ENCODE measurements at places on chromosomes 11 and 22.

DNA sequence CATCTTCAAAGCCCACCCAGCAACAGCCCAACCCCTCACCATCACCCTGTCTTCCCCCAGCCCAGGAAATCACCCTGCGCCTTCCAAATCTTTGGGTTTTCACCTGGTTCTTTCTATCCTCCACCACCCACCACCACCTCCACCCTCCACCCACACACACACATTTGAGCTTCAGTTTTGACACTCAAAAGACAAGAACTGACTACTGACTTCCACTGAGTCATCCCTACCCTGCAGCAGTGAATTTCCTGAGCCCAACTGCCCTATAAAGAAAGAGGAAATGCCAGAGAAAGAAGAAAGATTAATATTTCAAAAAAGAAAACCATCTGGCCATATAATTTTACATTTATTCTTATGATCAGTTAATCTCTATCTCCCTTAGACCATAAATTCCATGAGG lies 137.5 kb downstream of the CHST1 start:
- DNase-seq = no peak

GRCh38 chr11:76400967-76401366 lies 19.8 kb downstream of the GVQW3 start:
- no peak for DNase-seq

DNA sequence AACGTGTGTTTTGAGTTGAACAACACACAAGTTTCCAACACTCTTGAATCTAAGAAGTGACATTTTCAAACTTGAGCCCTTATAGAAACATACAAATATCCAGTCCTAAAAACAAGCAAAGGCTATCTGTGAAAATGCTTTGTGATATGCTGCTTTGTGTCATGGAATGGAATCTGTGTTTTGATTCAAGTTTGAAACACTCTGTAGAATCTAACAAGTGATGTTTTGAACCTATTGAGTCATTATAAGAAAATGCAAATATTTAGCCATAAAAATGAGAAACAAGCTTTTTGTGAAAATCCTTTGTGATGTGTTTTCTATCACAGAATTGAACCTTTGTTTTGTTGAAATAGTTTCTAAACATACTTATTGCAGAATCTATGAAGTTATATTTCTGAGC lies 105.7 kb upstream of the VPREB1 start:
- no peak for DNase-seq

GRCh38 chr22:42883970-42884369 lies 26.9 kb upstream of the ARFGAP3 start:
- DNase-seq = no peak

DNA sequence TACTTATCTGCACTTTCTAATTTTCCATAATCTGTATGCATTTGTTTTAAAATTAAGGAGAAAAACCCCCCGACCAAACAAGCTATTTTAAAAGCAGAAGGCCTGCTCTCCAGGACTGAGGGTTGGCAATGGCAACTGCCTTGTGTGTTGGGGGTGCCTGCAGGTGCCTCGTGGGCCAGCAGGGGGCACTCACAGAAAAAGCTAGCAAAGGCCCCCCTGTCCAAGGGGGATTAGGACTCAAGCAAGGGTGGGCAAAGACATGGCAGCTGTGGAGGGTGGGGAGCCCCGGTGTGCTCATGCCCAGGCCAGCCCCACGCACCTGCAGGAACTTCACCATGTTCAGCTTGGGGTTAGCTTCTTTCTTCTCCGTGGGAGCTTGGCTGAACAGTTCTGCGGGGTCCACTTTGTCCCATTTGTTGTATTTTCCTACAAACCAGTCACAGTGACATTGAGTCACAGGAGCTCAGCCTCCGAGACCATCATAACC lies 10.3 kb downstream of the TOP3B start:
- DNase-seq = no peak

GRCh38 chr11:75298191-75298975 lies 53.1 kb downstream of the ARRB1 start:
- DNase-seq = no peak

DNA sequence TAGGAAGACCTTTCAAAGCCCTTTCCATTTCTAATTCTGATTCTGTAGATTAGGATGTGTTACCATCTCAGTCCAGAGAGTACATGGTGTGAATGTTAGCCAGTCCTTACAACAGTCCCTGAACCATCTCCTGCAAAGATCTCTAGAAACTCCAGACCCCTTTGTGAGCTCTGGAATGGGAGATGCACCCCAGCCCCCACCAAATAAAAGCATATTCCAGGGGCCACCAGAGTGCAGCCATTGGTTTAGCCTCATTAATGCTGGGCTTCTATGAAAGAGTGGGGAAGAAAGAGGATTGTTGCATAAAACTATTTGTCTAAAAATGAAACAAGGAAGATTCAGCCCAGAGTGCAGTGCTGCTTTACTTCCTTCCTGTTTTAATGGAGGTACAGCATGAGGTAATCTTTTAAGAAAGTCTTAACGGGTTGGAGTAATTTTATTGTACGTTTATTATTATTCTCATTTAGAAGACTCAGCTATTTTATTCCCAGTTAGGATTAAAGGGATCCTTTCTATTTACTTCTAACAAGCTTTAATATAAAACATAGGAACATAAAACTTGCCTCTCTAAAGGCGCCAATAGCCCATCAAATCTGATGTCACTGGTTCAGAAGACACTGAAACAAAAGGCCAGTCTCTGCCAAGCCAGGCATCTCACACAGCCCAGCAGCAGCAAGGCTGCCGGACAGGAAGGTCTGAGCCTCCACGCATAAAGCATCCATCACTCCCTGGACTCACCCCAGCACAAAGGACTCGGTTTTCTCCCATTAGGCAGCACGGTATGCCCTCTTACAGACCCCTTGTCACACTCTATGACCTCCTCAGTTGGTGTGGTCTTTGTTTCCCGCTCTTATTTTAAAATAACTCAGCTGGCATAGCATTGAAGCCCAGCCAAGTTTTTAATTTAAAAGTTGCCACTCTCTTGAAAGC lies 203.9 kb upstream of the BLID start:
- no peak for DNase-seq

GRCh38 chr11:67583247-67584204 lies at the start of gene GSTP1:
Gene GSTP1 (plus strand): TSS chr11:67583812. CDS start chr11:67583844, 32 bp downstream.
- peak; percentile 93 for DNase-seq

- peak; percentile 87 for DNase-seq
Observed at GRCh38 chr11:72038491-72038890, 39.8 kb downstream of the IL18BP start.

- DNase-seq = no peak
Observed at GRCh38 chr22:47294576-47294975, 532.1 kb downstream of the TBC1D22A start.

DNA sequence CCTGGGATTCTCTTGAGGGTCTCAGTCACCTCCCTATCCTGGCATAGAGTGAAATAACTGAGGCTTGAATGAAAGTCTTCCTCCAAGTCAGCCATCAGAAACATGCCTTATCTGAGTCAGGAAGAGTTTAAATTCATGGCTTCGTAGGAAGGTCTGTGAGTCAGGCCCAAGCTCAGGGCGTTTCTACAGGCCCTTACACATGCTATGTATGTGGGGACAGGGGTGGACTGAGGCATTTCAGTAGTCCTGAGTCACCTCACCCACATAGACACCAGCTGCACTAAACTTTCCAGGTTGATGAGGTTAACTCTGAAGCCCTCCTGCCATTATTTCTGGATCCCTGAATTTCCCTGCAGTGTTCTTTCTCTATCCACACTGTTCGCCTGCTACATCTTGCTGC lies 134.6 kb upstream of the RCN1 start:
- DNase-seq = no peak
